Stimulated activated CD8-positive, alpha-beta memory T cell treated with anti-CD3 and anti-CD28 coated beads, Interleukin-15, amount 100 ng/mL, for 4 hours (primary cell): ENCODE measurements at places on chromosomes 6 and 20.

- no peak for DNase-seq
Observed at GRCh38 chr20:2745060-2745910, 52.7 kb downstream of the EBF4 start.

- DNase-seq = no peak
Observed at GRCh38 chr6:170212051-170212756, 78.7 kb downstream of the DLL1 start.

DNA sequence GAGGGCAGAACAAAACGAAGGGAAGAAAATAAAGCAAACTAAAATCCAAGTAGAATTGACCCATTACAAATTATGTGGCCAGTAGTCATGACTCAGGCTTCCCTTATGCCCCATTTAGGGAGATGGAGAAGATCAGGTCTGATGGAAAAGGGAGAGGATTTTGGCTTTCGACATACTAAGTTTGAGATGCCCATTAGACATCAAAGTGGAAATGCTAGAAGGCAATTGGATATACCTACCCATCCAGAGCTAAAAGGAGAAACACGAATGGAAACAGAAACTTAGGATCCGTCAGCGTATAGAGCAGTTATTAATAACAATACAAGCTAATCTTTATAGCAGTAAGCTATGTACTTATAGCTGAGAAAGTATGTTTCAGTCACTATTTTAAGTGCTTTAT lies 4.8 kb downstream of the TRPC4AP start:
- no peak for DNase-seq

GRCh38 chr6:30062471-30063178 lies 1.6 kb downstream of the POLR1H start:
- no peak for DNase-seq

DNA sequence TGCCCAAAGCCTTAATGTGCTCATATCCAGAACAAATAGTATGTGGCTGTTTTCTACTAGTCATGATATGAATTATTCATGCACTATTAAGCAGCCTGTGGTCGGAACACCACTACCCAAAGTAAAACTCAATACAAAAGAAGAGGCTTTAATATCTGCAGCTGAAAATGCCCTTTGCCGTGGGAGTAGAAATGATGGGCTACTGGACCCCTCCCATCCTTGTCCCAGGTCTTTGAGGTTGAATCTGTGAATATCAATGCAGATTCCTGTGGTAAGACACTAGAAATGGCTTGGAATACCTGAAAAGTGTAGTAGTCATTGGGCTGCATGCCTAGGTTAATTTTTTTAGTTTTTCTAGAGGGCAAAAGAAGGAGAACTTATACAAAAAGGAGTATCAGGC lies 303.7 kb downstream of the TBC1D7 start:
- no peak for DNase-seq

DNA sequence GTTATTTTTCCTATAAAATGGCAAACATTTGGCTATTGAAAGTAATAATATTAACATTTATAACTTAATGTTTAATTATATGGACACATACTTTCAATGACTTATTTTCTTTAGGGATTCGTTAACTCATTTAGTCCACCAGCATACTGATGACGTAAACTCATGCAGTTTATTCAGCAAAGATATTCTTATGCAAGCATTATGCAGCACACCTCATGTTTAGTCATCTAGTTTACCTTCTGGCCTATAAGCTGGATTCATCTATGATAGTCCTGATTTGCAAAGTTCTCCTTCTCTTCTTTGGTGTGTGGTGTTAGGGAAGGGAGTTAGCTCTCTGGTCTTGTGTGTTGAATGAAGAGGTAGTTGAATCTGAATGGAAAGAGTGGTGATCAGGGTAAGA lies 60.0 kb downstream of the OR2J2 start:
- DNase-seq = no peak
